Amygdala (tissue), 56 donors: ENCODE measurements at places on chromosomes 3 and 15.

- no peak for DNase-seq
Observed at GRCh38 chr3:196399485-196399945, 32.7 kb downstream of the UBXN7 start.

DNA sequence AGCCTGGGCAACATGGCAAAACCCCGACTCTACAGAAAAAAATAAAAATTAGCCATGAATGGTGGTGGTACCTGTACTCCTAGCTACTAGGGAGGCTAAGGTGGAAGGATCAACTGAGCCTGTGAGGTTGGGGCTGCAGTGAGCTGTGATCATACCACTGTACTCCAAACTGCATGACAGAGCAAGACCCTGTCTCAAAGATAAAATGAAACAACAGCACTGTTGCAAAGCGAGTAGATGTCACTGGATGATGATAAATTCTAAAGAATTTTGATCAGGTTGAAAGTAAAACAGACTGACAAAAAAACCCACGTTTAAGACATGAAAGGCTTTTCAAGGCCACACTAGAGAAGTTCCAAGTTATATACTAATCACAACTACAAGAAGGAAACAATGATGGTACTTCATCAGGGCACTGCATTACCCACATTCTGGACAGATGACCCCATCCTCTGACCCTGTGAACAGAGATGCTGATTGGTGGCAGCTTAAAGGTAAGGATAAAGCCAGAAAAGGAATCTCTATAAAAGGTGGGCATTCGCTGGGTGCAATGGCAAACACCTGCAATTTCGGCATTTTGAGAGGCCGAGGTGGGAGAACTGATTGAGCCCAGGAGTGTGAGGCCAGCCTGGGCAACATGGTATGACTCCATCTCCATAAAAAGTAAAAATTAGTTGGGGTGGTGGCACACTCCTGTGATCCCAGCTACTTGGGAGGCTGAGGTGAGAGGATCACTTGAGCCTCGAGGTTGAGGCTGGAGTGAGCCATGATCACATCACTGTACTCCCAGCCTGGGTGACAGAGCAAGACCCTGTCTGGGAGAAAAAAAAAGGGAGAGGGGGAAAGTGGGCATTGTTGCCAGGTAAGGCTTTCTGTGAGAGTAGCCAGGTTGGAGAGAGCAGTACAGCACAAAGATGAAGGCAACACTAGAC, 59.2 kb downstream of the TBL1XR1 start:
- no peak for DNase-seq

GRCh38 chr3:128359846-128360642, 106.6 kb downstream of the DNAJB8 start:
- no peak for DNase-seq

GRCh38 chr15:36183201-36183600, 396.2 kb upstream of the CDIN1 start:
- no peak for DNase-seq

- no peak for DNase-seq
Observed at GRCh38 chr3:192817053-192817452, 89.7 kb upstream of the FGF12 start.

GRCh38 chr3:159026510-159026909, 224.7 kb downstream of the MFSD1 start:
- DNase-seq, result no peak

DNA sequence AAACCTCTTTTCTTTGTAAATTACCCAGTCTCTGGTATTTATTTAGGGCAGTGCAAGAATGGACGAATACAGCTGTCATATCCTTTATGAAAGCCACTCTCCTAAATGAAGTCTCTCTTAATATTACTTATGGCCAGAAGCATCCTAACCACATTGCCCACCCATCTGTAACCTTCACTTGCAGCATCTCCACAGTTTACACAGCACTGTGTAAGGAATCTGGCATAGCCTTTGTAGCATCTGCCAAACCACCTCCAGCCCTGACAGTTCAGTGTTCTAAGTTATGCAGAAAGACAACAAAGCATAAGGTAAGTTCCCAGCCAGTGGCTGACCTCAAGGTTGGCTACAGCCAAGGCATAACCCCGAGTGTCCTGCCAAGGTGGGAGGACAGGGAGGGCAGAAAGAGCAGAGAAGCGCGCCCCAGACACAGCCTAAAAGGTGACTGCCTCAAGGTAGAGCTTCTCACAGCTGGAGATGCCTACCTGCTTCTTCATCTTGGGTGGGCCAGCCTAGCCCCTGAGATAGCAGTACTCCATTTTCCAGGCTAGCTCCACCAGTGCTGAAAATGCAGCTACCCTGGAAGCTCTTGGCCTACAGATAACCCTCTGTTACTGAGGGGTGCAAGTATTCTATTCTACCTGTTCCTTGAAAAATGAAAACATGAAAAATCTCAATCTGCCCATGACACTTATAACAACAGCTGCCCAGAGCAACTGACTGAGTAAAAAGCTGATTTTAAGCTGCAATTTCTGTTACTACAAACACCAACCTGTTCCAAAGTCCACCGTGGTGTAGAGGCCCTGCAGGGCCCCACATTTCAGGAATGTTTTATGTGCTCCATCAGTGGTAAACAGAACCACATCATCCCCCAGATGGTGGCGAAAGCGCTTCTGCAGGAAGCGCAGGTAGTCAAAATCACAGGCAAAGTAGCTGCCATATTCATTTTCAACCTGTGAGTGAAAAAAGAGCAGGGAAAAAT, 39.3 kb downstream of the GLB1 start:
- DNase-seq, result no peak

GRCh38 chr3:14481646-14482036, 58.5 kb downstream of the GRIP2 start:
- no peak for DNase-seq

GRCh38 chr3:19348941-19349564, 200.7 kb downstream of the KCNH8 start:
- no peak for DNase-seq

DNA sequence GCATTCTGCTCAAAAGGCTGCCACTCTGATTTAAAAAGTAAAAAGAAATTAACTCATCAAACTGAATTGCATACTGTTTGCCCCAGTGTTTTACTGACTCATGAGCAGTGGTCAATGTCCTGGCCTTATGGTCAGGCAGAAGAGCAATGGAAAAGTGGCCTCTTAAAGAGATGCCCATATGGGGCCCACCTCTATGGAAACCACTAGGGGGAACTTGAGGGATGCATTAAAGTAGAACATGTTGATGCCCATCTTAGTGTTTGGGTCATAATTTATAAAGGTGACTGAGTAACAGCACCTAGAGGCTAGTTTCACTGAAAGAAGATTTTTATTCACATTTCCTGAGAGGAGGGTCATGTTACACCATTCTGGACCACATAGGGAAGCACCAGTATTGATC, 66.5 kb upstream of the RNU6-1 start:
- no peak for DNase-seq

GRCh38 chr3:191355406-191355805, 25.1 kb upstream of the UTS2B start:
- no peak for DNase-seq

DNA sequence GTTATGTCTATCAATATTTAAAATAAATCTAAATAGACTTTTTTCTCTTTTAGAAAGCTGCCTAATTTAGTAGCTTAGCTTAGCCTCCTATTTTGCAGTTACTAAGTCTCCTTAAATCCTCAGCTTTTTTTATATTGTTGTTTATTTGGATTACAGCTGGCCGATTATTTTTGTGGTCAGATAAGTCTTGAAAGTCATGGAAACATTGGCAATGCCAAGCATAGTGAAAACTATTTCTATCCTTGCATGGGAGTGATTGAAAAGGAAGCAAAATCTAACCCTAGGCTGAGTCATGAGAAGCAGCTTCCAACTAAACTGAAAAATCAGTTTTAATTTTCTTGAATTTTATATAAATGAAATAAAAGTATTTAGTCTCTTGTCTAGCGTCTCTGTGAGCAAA, 1063.0 kb upstream of the GBE1 start:
- no peak for DNase-seq

DNA sequence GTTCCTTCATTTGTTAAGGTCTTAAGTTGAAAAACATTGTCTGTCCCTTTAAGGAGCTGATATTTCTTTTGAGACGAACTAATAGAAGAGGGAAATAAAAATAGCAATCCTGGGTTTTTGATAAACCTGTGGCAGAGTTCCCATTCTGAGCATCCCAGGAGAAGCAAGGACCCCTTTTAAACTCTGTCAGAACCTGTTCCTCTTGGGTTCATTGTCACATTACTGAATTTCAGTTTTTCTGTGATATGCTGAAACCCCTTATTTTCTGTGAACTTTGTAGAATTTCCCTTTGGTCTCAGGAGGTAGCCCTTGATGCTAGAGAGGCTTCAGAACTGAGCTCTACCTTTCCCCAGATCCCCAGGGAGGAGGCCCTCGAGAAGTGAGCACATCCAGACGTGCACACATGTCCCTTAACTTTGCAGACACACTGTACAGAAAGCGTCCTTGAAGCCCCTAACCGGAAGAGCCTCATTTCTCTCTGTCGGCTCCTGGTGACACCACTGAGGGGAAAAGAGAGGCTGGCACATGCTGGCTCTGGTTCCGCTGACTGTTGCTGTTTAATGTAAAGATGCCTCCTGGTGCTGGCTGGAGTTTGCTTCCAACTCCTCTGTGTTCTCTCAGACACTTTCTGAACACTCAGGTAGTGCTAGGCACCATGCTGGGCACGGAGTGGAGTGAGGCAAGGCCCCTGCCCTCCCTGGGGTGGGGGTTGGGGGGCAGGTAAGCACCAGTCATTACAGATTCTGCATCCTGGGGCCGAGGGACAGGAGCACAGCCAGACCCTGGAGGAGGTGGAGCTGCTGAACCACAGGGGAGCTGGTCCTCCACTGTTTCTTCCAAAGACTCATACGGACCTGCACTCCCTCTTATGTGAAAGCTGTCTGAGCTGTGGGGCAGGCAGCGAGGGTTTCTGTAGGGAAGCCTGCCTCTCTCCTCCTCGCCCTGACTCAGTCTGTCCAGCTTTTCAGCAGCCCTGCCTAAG, 77.5 kb downstream of the CHDH start:
- no peak for DNase-seq

GRCh38 chr15:57282686-57283085, 93.6 kb upstream of the CGNL1 start:
- DNase-seq, result no peak

DNA sequence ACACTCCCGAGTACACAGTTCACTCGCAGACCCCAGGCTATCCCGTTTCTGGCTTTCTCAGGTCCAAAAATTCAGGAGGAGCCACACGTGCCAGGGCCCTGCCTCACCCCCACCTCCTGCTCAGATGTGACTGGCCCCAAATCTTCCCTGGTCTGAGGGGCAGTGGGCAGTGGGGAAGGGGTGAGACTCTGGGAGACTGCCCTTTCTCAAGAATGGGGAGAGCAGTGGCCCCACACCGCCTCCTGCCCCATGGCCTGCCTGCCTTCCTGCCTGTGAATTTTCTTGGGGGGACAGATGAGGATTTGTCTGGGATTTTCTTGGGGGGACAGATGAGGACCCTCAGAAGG, 174.6 kb downstream of the MEGF11 start:
- no peak for DNase-seq

DNA sequence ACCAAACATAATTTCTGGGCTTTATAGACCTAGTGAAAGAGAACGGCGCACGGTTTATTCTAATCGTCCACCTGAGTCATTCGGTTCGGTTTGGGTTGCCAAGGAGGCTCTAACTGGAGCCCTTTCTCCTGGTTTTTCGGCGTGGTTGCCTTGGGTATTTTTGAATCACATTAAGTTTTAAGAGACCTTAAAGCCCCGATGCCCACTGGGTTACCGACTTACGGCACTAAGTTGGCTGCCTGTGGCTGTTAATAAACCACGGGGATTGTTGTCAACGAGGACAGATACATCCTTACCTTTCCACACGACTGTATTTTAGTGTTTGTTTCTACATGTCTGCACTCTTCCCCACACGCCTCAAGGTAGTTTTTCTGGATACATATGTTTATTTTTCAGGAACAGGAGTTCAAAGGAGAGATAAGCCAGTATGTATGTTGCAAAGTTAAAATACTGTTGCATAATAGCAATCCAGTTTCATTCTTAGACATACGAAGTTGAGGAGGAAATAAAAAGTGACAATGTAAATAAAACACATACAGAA, 1.2 kb upstream of the ANP32A start:
- no peak for DNase-seq

DNA sequence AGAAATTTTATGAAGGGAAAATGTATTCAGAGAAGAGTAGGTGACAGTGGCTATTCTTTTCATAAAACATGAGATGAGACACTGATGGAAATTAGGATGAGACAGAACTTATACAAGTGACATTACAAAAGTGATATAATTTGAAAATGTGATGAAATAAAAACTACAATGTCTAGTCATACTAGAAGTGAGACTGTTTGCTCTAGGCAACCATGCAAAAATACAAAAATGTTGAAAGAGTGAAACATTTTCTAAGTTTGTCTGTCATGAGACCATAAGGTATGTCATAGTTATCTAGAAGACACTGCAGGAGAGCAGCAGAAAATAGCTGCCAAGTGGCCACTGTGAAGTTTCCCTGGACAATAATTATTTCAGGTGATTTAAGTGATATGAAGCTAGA, 459.5 kb downstream of the DIPK2A start:
- DNase-seq, result no peak

GRCh38 chr3:127486321-127486944, 104.1 kb downstream of the TPRA1 start:
- no peak for DNase-seq
